CD8-positive, alpha-beta memory T cell (primary cell): ENCODE measurements at places on chromosomes 5 and 9. TPM values are rescaled to one million over a fixed set of nuclear protein-coding genes. Genes with fewer than 3 reads are reported as not detected.

The DAB2 gene
- total RNA-seq, result 2.0 TPM

The SPINK4 gene
- not detected for total RNA-seq

DNA sequence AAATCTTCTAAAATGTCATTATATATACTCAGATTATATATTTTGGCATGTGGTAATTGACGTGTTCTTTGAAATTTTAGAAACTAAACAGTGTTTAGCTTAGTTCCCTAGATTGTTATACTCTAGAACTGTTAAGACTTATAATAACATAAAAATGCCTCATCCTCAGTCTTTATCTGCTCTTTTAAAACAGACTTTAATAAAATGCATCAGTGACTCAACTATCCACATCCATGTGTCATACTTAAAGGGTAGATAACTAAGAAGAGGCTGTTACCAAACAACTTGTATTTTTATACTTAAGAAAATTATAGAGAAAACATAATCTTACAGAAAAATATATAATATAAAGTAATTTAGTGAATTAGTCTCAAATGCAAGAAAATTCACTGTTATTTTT lies 15.2 kb downstream of the NFIL3 start:
- H3K27me3 ChIP-seq, result no peaks in the 10 kb centered on the region
- H3K27ac ChIP-seq, result no peak overlapping the region
- H3K4me3 ChIP-seq, result no peak overlapping the region
- no peaks in the 10 kb centered on the region for H3K4me1 ChIP-seq

DNA sequence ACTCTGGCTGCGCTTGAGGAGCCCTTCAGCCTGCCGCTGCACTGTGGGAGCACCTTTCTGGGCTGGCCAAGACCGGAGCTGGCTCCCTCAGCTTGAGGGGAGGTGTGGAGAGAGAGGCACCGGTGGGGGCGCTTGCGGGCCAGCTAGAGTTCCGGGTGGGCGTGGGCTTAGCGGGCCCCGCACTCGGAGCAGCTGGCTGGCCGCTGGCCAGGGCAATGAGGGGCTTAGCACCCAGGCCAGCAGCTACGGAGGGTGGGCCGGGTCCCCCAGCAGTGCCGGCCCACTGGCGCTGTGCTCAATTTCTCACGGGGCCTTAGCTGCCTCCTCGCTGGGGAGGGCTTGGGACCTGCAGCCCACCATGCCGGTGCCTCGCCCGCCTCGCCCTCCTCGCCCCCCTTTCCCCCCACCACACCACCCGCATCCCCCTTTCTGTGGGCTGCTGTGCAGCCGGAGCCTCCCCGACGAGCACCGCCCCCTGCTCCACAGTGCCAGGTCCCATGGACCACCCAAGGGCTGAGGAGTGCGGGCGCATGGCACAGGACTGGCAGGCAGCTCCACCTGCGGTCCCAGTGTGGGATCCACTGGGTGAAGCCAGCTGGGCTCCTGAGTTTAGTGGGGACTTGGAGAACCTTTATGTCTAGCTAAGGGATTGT lies 954.5 kb downstream of the DTWD2 start:
- no peaks in the 10 kb centered on the region for H3K4me1 ChIP-seq
- no peak overlapping the region for H3K27ac ChIP-seq
- no peaks in the 10 kb centered on the region for H3K27me3 ChIP-seq
- H3K36me3 ChIP-seq, result no peaks in the 10 kb centered on the region
- DNase-seq, result no peak

- H3K4me1 ChIP-seq, result peaks cover 27% of the 10 kb centered on the region
- no peak overlapping the region for H3K4me3 ChIP-seq
- H3K27ac ChIP-seq, result no peak overlapping the region
These were observed 3.6 kb downstream of the SIGMAR1 start for GRCh38 chr9:34633851-34634550.

GRCh38 chr9:137007108-137007815 lies 10.9 kb upstream of the CLIC3 start:
- no peaks in the 10 kb centered on the region for H3K27me3 ChIP-seq
- no peak overlapping the region for H3K4me3 ChIP-seq
- H3K27ac ChIP-seq, result no peak overlapping the region
- no peaks in the 10 kb centered on the region for H3K4me1 ChIP-seq
- no peaks in the 10 kb centered on the region for H3K36me3 ChIP-seq

GRCh38 chr5:125877248-125877647 lies 546.0 kb upstream of the GRAMD2B start:
- no peak overlapping the region for H3K4me3 ChIP-seq
- H3K36me3 ChIP-seq, result no peaks in the 10 kb centered on the region
- no peaks in the 10 kb centered on the region for H3K27me3 ChIP-seq
- no peaks in the 10 kb centered on the region for H3K4me1 ChIP-seq
- DNase-seq, result no peak

DNA sequence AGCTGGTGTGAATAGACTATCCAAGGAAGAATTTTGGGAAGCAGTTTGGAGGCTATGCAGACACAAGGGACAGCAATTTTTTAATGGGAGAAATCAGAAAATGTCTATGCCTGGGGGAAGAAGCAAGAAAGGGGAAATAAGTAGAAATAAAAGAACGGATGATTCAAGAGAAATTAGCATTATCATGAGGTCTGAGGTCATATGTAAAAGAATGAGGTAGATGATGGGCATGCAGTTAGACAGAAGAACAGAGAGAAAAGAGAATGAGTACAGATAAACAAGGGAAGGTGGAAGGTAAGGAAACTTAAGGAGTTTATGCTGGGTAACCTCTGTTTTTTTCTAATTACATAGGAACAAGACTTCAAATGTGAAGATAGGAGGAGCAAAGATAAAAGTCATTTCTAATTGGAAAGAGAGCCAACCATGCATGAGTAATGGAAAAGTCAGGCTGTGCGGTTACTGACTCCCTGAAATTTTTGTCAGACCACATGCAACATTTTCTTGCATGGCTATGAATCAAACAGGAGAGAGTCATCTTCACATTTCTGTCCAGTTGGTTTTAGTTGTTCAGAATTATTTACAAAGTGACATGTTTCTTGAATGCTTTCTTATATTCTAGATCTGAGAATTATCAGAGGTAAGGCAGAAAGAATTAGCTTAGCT lies 101.0 kb upstream of the PIK3R1 start:
- H3K27ac ChIP-seq, result no peak overlapping the region
- no peaks in the 10 kb centered on the region for H3K27me3 ChIP-seq
- H3K36me3 ChIP-seq, result no peaks in the 10 kb centered on the region
- no peaks in the 10 kb centered on the region for H3K4me1 ChIP-seq

DNA sequence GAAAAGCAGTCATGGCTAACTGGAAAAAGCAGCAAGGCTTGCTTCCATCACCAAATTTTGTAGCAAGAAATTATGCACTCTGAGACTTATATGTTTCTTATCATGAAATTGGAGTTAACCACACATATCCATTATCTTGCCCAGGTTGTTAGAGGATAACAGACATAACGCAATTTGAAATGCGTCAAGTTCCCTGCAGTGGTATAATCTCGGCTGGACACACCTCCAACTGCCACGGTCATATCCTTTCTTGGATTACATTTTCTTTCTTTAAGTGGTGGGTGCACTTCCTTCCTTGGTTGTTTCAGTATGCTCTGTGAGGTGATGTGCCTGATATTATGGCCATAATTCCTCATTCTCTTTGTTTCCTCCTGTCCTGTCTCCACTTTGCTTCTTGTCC lies 695.0 kb upstream of the DMAC1 start:
- H3K36me3 ChIP-seq, result no peaks in the 10 kb centered on the region
- no peak for DNase-seq
- H3K27ac ChIP-seq, result no peak overlapping the region
- no peak overlapping the region for H3K4me3 ChIP-seq

DNA sequence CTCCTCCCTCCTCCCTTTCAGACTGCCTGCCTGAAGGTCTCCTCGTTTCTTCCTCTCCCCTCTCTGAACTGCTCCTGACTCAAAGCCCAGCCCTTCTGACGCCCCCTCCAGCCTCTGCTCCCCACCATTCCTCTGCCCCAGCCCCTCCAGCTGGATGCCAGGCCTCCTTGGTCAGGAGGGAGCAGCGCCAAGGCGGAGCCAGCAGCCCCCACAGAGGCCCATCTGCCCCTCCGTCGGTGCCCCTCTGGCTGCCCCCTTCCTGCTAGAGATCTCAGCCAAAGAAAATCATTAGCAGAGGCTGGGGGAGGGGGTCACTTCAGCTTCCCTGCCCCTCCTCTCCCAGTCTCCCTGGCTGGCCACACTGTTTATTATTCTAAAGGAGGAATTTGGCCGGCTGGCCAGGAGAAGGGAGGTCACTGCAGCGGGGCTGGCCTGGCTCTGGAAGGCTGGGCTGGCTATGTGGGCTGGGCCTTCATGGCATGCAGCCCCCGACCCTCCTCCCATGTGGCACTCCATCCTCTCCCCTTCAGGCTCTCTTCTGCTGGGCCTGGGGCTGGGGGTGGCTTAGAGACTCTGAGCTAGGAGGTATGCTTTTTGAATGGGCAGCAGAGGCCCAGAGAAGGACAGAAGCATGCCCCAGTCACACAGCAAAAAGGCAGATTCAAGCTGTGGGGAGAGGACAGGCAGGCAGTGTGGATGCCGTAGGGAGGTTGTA lies 16.9 kb downstream of the PDGFRB start:
- no peaks in the 10 kb centered on the region for H3K4me1 ChIP-seq
- no peaks in the 10 kb centered on the region for H3K36me3 ChIP-seq
- H3K27me3 ChIP-seq, result no peaks in the 10 kb centered on the region
- DNase-seq, result no peak
- no peak overlapping the region for H3K4me3 ChIP-seq

DNA sequence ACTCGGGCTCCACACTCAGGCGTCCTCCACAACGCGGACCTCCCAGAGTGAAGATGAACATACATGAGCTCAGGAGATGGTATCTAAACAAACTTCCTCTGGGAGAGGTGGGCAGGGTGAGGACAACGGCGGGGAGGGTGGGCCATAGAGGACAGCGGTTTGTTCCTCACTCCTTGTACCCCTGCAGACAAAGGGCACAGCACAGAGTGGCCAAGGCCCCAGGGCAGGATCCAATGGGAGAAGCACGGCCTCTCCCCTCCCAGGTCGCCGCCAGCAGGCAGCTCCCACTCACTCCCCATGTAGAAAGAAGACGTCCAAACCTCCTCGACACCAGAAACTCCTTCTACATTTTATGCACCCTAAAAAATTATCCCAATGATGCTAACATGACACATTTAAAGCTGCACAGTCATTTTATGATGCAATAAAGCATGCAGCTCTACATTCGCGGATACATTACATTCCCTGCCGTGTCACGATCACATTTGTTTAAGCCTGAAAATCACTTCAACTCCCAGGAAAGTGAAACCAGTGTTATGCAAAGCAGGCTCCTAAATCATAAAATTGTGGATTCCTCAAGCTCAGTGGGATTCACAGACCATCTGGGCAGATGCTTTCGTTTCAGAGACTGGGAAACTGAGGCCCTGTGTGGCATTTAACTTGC lies 87.5 kb upstream of the SARDH start:
- H3K36me3 ChIP-seq, result no peaks in the 10 kb centered on the region
- DNase-seq, result no peak
- no peak overlapping the region for H3K27ac ChIP-seq
- H3K27me3 ChIP-seq, result no peaks in the 10 kb centered on the region

DNA sequence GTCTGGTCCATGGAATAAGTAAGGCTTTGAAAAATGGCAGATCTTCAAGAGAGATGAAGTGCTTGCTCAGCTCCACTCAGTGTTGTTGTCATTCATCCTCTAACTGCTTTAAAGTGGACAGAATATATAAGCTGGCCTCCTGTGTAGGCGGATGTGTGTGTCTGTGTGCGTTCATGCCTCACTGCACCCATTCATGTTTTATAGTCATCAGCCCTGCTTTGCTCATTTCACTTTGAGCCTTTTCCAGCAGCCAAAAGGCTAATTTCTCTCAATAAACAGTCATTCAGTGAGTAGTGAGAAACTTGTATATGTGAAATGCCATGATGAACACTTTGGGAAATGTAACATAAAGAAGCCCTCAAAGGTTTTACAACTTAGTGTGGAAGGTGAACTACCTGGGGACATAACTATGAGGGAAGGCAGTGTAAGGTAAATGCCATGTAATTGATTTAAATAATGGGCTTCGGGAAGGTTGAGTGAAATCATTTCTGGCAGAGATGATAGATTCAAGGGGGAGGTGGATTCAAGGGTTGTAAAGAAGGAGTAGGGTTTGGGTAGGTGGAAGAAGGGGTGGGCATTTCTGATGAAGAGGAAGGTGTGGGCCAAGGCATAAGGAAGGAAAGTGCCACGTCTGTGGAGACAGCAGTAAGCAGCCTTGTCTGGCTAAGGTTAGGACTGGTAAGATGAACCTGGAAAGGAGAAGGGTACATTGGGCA lies 15.7 kb downstream of the TTC23L start:
- no peak for DNase-seq
- H3K27me3 ChIP-seq, result no peaks in the 10 kb centered on the region
- H3K4me3 ChIP-seq, result no peak overlapping the region
- no peaks in the 10 kb centered on the region for H3K36me3 ChIP-seq
- H3K4me1 ChIP-seq, result no peaks in the 10 kb centered on the region
- no peak overlapping the region for H3K27ac ChIP-seq

DNA sequence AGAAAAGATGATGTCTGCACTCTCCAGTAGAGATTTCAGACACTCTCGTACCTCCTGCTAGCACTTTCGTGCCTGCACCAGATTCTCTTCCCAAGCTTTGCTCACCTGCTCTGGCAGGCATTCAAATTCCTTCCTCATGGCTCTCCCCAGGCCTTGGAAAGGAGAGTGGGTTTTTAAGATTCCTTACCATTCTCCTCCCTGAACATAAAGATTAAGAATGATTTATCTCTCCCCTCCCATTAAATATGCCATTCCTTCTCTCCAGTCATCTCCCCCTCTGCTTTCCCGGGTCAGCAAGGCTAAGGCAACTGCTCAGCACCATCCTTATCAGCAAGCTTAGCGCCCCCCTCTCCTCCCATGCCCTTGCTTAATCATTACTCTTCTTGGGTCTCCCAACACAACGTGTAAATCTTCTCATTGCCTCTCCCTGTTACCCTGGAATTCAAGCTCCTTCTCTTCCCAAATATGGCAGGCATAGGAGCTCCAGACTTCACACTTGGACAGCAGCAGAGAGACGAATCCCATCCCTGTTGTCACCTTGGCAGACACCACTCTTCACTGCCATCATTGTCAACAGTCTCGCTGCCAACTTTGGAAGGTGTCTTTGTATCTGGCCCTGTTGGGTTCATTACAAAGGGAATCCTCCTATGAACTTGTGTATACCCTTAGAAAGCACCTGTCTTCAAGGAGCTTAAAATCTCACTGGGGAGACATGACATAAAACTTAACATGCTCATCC lies 332.9 kb downstream of the SLIT3 start:
- H3K4me3 ChIP-seq, result no peak overlapping the region
- DNase-seq, result no peak
- no peaks in the 10 kb centered on the region for H3K4me1 ChIP-seq
- no peaks in the 10 kb centered on the region for H3K36me3 ChIP-seq
- H3K27me3 ChIP-seq, result no peaks in the 10 kb centered on the region

- no peak overlapping the region for H3K4me3 ChIP-seq
- no peaks in the 10 kb centered on the region for H3K4me1 ChIP-seq
- no peaks in the 10 kb centered on the region for H3K36me3 ChIP-seq
- H3K27me3 ChIP-seq, result no peaks in the 10 kb centered on the region
- no peak overlapping the region for H3K27ac ChIP-seq
These were observed 147.3 kb downstream of the MTX3 start for GRCh38 chr5:79843450-79844388.

DNA sequence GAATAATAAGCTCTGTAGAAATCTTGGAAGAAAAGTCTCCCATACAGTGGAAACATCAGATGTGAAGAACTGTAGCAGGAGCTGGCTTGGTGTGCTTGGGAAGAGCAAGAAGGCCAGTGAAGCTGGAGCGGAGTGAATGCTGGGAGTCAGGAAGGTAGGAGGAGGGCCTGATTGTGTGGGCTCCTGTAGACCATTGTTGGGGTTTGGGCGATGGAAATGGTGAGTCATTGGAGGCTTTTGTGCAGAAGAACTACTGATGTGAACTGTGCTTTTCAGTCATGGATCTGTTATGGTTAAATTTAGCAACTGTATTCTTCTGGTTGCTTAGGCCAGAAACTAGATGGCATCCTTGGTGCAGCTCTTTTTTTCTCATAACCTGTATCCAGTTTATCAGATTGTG lies 2.3 kb downstream of the ICE1 start:
- no peaks in the 10 kb centered on the region for H3K27me3 ChIP-seq
- H3K4me1 ChIP-seq, result peaks cover 61% of the 10 kb centered on the region
- no peak overlapping the region for H3K4me3 ChIP-seq
